ENCODE measurements at places on chromosomes 2 and 18.

- H3K4me1 ChIP-seq, result no peaks in the 10 kb centered on the region
- H3K27ac ChIP-seq, result no peak overlapping the region
- H3K4me3 ChIP-seq, result no peak overlapping the region
- DNase-seq, result no peak
These were observed 1.6 kb downstream of the DSC2 start for GRCh38 chr18:31100436-31101182.

GRCh38 chr18:38545071-38545470 is 979.5 kb upstream of the CELF4 start:
- no peaks in the 10 kb centered on the region for H3K27me3 ChIP-seq
- no peak for DNase-seq
- H3K36me3 ChIP-seq, result no peaks in the 10 kb centered on the region
- H3K27ac ChIP-seq, result no peak overlapping the region

GRCh38 chr2:233011268-233011650 is 1.8 kb downstream of the NGEF start:
- no peaks in the 10 kb centered on the region for H3K4me1 ChIP-seq
- no peak overlapping the region for H3K4me3 ChIP-seq
- H3K27me3 ChIP-seq, result no peaks in the 10 kb centered on the region
- no peak overlapping the region for H3K27ac ChIP-seq
- no peak for DNase-seq

DNA sequence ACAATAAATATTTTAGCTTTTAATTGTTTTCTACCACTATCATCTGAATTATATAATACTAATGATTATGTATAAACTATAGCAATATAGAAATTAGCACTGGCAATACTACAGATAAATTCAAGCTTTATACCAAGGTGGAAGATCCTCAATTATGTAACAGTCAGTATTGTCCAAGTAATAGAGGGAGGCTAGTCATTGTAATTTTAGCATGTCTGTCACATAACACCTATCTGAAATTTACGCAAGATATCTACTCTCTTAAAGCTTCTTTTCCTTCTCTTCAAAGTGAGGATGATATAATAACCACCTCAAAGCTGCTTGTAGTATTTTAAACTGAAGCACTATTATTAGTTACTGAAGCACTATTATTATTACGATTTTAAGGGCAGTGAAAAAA is 12.2 kb downstream of the KCNJ3 start:
- H3K36me3 ChIP-seq, result no peaks in the 10 kb centered on the region
- H3K27ac ChIP-seq, result no peak overlapping the region
- H3K4me1 ChIP-seq, result no peaks in the 10 kb centered on the region
- no peaks in the 10 kb centered on the region for H3K27me3 ChIP-seq
- H3K4me3 ChIP-seq, result no peak overlapping the region

- DNase-seq, result no peak
- H3K27ac ChIP-seq, result no peak overlapping the region
- no peaks in the 10 kb centered on the region for H3K36me3 ChIP-seq
- no peak overlapping the region for H3K4me3 ChIP-seq
- peaks cover 4% of the 10 kb centered on the region for H3K27me3 ChIP-seq
These were observed 233.5 kb downstream of the TGIF1 start for GRCh38 chr18:3683483-3683882.

DNA sequence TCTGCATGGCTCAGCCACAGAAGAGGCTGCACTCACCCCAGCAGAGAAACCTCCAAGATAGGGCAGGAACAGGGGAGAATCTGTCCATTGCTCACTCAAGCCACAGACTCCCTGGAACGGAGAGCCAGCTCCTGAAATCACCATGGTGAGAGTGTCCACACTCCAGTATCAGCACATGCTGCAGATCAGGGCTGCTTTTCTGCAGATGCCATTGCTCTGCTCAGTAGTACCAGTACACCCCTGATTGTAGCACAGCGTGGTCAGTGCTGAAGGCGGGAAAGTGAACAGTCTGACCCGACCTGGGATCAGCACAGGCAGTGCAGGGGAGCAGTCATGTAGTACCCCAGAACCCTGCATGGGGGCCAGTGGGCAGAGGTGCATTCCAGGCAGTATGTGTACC is 73.9 kb downstream of the GYPC start:
- H3K36me3 ChIP-seq, result peaks cover 11% of the 10 kb centered on the region
- H3K27me3 ChIP-seq, result no peaks in the 10 kb centered on the region
- no peak overlapping the region for H3K4me3 ChIP-seq
- no peak overlapping the region for H3K27ac ChIP-seq

DNA sequence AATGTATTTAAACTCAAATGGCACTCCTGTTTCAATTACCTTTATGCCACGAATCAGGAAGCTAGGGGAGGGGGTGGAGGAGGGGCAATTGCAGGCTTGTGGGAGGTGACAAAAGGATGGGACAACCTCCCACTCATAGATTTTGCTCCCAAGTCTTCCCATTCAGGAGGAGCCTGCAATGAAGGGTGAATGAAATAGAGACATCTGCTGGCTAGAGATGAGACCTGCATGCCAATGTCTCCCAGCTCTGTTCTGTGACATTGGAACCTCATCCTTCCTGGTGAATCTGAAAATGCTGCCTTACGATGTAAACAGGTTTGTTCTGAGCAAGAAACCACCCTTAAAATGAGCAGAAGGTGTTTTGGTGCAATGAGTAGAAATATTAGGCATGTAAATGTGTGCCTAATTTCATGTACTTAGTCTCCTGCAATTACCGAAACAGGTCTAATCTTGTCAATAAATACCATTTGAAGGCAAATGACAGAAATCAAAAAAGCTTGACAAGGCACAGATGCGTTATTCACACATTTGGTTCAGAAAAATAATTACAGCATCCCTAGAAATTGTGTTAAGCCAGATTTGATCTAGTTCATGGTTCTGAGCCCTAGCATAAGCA is 2.7 kb upstream of the PID1 start:
- no peak for DNase-seq
- no peaks in the 10 kb centered on the region for H3K36me3 ChIP-seq
- H3K27ac ChIP-seq, result no peak overlapping the region
- no peak overlapping the region for H3K4me3 ChIP-seq

- no peak overlapping the region for H3K27ac ChIP-seq
- DNase-seq, result no peak
- H3K36me3 ChIP-seq, result no peaks in the 10 kb centered on the region
These were observed 94.7 kb upstream of the CWC22 start for GRCh38 chr2:180101846-180102245.

GRCh38 chr2:208320686-208321085 is 54.6 kb downstream of the PIKFYVE start:
- DNase-seq, result no peak
- peaks cover 7% of the 10 kb centered on the region for H3K4me1 ChIP-seq
- no peak overlapping the region for H3K4me3 ChIP-seq
- H3K27ac ChIP-seq, result no peak overlapping the region

GRCh38 chr18:49249521-49249920 is 210.9 kb downstream of the DYM start:
- peaks cover 34% of the 10 kb centered on the region for H3K36me3 ChIP-seq
- DNase-seq, result no peak
- no peak overlapping the region for H3K4me3 ChIP-seq
- no peak overlapping the region for H3K27ac ChIP-seq
- H3K27me3 ChIP-seq, result no peaks in the 10 kb centered on the region

DNA sequence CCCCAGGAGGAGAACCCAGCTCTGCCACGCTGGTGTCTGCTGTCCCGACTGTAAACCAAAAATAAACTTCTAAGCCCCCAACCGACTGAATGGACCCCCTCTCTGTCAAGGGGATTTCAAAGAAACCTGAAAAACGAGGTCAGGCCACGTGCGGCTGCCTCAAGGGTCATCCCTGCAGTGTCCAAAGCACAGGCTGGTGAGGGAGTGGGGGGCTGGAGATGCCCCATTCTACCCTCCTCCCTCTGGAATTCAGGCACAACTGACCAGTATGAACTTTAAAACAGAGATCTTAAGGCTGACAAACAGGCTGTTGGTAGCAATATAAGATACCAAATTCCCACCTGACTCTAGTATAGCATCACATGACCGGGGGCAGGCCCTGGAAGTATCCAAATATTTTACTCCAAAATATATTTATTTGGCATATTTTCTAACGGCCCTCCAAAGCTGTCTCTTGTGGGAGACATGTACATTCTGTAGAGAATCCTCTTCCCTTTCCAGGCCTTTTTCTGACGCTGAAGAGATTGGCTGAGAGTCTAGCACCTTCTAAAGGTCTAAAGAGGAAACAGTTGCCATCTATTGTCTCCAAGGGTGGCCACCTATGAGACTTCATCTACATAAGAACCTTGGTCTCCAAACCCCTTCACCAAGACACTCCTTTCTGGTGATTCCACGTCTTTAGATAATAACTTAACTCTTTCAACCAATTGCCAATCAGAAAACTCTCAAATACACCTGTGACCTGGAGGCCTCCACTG is 40.4 kb upstream of the CTDP1 start:
- no peak overlapping the region for H3K27ac ChIP-seq
- DNase-seq, result no peak
- peaks cover 12% of the 10 kb centered on the region for H3K27me3 ChIP-seq
- no peaks in the 10 kb centered on the region for H3K36me3 ChIP-seq

DNA sequence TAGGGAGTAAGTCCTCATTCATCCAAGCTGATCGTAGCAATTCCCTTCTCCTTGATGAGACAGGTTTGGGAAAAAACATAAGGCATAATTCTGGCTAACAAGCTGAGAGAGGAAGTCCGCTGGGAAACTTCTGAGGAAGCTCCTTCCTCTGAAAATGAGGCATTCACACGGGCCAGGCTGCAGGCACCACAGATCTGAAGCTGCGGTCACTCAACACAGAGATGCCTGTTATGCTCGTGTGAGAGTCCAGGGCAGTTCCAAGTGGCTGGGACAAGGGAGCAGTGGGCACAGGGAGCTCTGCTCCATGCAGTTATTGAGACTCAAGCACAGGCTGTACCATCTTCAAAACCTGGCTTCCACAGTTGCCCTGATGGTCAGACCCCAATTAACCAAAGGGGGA is 200.9 kb upstream of the ID2 start:
- no peaks in the 10 kb centered on the region for H3K27me3 ChIP-seq
- peaks cover 88% of the 10 kb centered on the region for H3K4me1 ChIP-seq
- DNase-seq, result no peak
- H3K4me3 ChIP-seq, result no peak overlapping the region

DNA sequence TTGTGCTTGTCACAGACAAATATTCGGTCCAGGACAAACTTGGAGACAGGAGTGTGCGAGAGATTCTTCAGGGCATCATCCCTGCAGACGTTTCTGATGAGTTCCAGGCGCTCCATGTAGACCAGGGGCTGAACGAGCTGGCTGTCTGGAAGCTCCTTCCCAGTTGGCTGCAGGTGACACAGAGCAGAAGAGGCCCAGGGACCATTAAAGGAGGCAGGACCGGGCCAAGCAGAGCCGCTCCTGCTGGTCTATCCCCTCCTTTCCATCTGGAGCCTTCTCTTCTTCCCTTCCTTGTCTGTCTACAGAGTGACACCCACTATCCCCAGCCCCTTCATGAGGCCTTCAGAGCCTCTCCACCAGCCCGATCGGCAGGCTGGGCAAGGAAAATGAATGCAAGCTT is 19.5 kb downstream of the CHST10 start:
- no peak overlapping the region for H3K4me3 ChIP-seq
- no peaks in the 10 kb centered on the region for H3K36me3 ChIP-seq
- no peak for DNase-seq
- no peaks in the 10 kb centered on the region for H3K27me3 ChIP-seq

GRCh38 chr2:63763391-63763941 is 78.2 kb upstream of the UGP2 start:
- no peak overlapping the region for H3K27ac ChIP-seq
- DNase-seq, result no peak
- H3K27me3 ChIP-seq, result peaks cover 3% of the 10 kb centered on the region
- no peak overlapping the region for H3K4me3 ChIP-seq

DNA sequence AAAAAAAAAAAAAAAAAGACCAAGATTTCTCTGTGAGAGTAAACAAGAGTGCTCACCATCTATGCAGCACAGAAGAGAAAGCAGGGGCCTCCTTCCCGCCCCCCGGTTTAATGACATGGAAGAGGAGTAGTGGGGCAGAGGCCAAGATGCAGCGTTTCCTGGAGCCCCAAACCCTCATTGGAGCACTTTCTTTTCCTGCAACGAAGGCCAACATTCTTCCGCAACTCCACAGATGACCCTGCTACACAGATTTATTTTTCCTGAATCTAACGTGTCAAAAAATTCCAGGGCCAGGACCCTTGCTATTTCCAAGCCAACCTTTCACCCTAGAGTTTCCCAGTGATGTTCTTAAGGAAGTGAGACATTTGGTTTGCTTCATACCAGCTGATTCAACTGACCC is 189.6 kb downstream of the MIB1 start:
- no peak overlapping the region for H3K4me3 ChIP-seq
- H3K27me3 ChIP-seq, result peaks cover 2% of the 10 kb centered on the region
- no peaks in the 10 kb centered on the region for H3K4me1 ChIP-seq

All from activated CD4-positive, alpha-beta memory T cell treated with anti-CD3 and anti-CD28 coated beads for 36 hours (primary cell).